T-helper 1 cell (primary cell): ENCODE measurements at places on chromosomes 13 and 19.

GRCh38 chr19:11356676-11357550, 1.7 kb downstream of the PLPPR2 start:
- no peak for DNase-seq

- no peak for DNase-seq
These were observed 21.0 kb upstream of the TRIM13 start for GRCh38 chr13:49975826-49976225.

- no peak for DNase-seq
These were observed 15.5 kb downstream of the SERP2 start for GRCh38 chr13:44389060-44389666.

- DNase-seq: no peak
These were observed 11.7 kb upstream of the SPACA6 start for GRCh38 chr19:51681286-51681941.

- DNase-seq: no peak
These were observed 7.3 kb downstream of the GPR183 start for GRCh38 chr13:99299920-99300341.

- no peak for DNase-seq
These were observed 37.1 kb upstream of the XPO4 start for GRCh38 chr13:20939662-20940061.
